ENCODE measurements at places on chromosomes 6 and 20.
A peak's percentile ranks its signal among the peaks of the same experiment; 100 is the strongest.

DNA sequence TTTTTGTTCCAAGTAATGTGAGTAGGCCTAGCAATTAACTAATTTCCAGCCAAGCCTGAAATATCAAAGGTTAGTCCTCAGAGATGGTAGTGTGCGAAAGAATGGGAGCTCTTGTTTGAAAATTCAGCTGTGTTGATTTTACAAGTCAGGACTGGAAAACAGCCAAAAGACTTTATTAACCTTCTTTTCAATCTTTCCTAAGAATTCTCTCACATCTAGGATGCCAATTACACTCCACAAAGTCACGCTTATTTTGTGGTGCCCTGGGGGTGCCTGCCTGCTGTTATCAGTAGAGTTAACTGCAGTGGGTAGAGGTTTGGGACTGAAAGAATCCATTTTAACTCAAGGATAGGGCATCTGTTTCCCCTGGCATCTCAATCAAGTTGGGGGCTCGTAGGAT, 30.7 kb upstream of the MAP3K4 start:
- no peak for DNase-seq

- no peak for DNase-seq
Measured at GRCh38 chr20:62898970-62899632, 27.2 kb downstream of the DIDO1 start.

DNA sequence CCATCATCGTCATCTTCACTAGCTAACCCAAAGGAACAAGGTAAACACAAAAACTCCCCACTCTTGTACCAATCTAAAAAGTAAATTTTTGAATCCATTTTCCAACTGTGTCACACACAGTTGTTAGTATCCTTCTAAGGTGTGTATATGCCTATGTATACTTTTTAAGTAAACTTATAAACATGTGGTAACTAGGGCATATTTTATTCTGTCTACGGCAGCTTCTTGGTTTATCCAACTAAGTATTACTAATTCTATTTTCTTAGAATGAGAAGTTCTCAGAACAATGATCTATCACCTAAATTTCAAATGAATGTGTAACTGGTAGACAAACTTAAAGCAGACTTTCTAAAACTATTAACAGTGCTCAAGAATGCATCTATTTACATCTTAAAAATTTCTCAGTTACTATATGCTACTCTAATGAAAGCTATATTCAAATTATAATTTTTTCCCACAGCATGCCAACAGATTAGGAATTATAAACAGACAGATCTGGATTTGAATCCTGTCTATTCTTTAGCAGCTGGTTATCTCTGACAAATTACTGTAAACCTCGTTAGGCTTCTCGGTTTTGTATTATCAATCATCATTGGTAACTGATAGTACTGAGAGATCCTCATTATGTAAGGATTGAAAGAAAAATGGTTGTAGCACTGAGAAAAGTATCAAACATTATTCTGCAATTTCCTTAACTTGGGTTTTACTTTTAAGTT, 1.8 kb upstream of the PLN start:
- no peak for DNase-seq

DNA sequence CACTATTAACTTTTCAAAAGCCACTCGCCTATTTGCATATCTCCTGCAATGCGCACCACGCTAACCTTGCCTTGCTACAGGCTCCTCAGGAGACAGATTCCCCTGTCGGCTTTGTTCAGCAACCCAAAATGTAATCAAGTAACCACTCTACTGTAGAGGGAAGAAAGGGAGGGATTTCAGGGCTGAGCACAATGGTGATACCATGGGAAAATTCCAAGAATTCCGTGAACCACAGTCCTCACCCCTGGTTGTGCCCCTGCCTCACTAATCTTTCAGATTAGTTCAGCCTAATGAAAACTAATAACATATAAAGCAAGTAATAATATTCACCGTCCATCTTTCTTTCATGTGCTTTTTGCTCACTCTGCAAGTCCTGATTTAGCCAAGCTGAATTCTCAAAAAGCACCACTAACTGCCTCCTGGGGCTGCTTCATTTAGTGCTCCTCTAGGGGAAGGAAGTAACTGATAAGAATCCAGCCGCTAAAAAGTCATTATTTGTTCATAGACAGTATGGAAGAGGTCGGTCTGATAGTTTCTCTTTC, 6.6 kb downstream of the CITED2 start:
- DNase-seq: no peak

GRCh38 chr20:31693987-31694661, 28.5 kb downstream of the BCL2L1 start:
- DNase-seq: peak; percentile 44

- peak; percentile 3 for DNase-seq
Measured at GRCh38 chr6:104325341-104326172, 534.2 kb downstream of the HACE1 start.

- no peak for DNase-seq
Measured at GRCh38 chr20:10711903-10712451, 38.2 kb upstream of the JAG1 start.

GRCh38 chr6:35500782-35501181, 3.9 kb upstream of the TEAD3 start:
- peak; percentile 18 for DNase-seq

DNA sequence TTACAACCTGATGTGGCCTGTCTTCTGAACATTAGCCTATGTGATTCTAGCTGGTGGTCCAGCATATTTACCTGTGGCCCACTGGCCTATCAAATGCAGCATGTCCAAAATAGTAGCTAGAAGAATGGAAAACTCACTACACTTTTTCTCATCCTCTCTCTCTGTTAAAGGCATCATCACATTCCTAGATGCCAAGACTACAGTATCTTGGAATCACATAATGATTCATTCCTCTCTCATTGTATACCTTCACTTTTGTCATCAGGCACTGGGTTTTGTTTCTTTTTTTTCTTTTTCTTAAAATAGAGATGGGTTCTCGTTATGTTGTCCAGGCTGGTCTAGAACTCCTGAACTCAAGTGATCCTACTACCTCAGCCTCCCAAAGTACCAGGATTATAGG, 45.0 kb downstream of the FAM83B start:
- DNase-seq: no peak

GRCh38 chr6:62998022-62998421, 213.2 kb upstream of the FKBP1C start:
- no peak for DNase-seq

DNA sequence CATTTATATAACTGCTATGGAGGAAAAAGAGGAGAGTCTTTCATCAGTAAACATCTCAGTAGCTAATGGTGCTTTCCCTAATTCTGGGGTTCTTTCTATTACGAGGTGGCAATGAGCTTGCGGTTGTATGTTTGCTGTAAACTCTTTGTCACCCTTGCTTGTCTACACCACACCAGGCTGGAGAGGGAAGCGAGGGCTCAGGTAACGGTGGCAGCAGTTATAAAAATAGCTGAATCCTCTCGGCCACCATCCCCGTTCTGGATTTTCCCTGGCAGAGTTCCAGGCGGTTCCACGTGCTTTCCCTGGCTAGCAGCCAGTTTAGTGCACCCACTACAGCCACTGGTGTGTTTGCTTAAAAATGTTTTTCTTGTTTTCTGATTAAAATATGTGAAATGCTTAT, 39.0 kb downstream of the MAS1 start:
- peak; percentile 58 for DNase-seq

GRCh38 chr20:35264755-35265154, 13.2 kb downstream of the MMP24OS start:
- DNase-seq: no peak

- no peak for DNase-seq
Measured at GRCh38 chr6:53038141-53038540, 27.1 kb upstream of the FBXO9 start.

DNA sequence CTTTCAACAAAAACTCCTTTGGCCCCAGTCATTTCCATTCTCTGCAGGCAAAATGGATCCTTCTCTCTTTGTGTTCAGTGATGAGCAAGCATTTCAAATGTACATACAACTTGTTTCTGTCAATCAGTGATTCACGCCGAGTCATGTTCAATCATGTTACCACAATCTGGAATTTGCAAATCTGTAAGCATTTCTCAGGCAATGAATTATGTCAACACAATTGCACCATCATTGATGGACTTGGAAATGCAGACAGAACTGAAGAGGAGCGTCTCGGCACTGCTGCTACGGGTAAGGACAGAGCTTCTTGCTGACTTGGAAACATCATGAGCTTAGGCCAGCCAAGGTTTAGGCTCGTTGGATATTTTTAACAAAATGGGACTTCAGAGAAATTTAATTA, 132.8 kb upstream of the AGPAT4 start:
- no peak for DNase-seq

- no peak for DNase-seq
Measured at GRCh38 chr20:33871362-33871761, 60.2 kb downstream of the CHMP4B start.

DNA sequence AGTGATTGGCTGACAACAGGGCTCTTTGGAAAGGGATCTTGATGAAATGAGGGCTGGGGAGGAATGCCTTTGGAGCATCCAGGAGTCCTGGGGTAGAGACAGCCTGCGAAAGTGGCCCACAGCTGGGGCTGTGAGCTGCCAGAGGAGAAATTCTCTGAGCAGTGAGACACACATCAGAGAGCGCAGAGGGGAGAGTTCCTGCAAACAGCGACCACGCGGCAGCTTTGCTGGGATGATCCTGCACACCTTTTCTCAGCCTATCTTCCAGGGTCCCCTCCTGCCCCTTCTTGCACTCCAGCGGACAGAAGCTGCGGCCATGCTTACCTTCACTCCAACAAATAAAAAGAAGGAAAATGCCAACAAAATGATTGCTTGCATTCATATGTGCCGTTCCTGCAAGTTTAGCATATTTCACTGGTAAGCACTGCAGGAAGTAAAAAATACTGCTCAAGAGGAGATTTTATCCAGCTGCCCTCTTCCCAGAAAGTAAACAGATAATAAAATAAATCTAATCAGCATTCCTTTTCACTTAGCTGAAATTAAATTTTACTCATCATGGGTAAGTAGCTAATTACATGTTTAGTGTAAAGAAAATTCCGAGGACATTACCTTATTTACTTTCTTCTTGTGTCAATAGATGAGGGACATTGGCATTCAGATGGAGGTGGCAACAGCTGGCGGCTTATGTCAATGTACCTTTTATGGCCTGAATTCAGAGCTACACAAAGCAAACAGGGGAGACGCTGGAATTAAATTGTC, 339.9 kb upstream of the ARID1B start:
- peak; percentile 85 for DNase-seq

GRCh38 chr6:160882006-160882405, 109.6 kb upstream of the MAP3K4 start:
- no peak for DNase-seq

DNA sequence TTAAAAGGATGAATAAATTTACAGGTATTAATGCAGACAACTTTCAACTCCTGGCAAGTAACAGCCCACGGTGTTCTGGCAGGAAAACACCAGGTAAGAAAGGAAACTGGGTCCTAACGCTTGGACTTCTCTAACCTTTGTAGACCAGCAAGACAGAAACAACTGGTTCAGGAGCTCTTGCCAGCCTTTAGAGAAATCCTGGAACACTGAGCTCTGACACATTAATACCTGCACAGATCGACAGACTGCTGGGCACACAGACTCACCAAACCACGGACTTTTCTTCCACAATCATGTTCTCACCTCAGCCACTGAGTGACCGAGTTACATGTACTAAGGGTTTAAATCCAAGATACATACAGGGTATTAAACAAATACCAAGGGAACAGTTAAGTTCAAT, 36.3 kb downstream of the GRIK2 start:
- no peak for DNase-seq

DNA sequence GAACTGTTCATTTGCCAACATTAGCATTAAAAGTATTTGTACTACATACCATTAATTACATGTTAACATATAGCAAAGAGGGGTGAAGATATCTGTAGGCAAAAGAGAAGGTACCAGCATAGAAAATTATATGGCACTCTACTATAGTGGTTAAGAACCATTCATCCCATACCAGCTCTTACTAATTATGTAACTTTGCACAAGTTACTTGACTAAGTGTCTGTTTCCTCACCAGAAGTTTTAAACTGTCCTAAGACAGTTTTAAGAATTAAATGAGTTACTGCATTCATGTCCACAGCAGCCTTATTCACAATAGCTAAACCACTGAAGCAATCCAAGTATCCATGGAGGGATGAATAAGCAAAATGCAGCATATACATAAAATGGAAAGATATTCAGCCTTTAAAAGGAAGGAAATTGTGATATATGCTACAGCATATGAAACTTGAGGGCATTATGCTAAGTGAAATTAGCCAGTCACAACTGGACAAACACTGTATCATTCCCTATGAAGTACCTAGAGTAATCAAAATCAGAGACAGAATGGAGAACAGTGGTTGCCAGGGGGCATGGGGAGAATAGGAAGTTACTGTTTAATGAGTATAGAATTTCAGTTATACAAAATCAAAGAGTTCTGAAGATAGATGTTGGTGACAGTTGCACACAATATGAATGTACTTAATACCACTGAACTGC, 98.9 kb downstream of the RNGTT start:
- no peak for DNase-seq

GRCh38 chr20:603116-603640, 6.9 kb downstream of the TCF15 start:
- no peak for DNase-seq

DNA sequence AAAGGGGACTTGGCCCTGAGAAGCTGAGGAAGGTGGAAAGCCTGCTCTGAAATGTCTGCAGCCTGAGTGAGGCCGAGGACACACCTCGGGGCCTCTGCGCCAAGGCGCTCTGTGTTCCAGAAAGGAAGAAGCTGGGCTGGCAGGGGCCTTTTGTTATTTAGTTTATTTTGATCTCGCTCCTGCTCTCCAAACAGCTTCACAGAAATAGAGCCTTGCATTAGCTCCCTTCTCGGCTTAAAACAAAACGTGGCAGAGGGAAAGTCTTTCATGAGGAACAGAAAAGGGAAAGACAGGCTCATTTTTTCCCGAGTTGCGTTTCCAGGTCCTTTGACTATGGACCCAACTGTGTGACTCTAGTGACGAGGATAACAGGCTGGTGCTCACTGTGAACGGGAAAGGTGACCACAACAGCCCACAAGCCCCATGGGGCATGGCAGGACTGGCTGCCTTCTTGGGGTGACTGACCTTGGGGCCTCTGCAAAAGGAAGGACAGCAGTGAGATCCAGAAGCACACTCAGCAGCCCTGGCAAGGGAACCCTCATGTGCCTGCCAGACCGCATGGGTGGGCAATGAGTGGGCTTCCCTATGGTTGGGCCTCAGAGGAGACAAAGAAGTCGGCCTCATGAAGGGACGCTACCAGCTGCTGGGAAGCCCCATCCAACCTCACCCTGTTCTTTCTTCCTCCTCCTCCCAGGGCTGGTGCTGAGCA, 18.7 kb downstream of the LEMD2 start:
- no peak for DNase-seq

- no peak for DNase-seq
Measured at GRCh38 chr6:164085091-164086075, 670.9 kb downstream of the QKI start.

GRCh38 chr6:16933532-16933931, 168.3 kb upstream of the STMND1 start:
- DNase-seq: no peak

DNA sequence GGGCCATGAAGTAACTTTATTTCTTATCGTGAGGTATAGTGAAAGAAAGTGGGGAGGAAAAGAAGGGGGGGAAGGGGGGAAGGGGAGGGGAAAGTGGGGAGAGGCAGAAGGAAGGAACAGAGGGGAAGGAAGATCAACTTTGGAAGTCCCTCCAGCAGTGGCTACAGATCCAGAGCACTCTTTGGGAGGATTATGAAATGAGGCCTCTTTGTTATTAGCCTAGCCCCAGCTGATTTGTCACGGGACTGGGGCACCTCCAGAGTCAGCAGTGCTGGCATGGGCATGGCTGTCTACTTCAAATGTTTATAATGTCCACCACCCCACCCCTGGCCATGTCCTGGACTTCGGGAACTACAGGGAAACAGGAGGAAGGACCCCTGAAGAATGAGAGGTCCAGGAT, 7.6 kb downstream of the MOCS1 start:
- no peak for DNase-seq

- DNase-seq: no peak
Measured at GRCh38 chr6:89082486-89082891, 1.9 kb downstream of the PNRC1 start.

- no peak for DNase-seq
Measured at GRCh38 chr6:105884011-105884410, 202.1 kb upstream of the PRDM1 start.

All from SHP77 (cell line).